ENCODE measurements at places on chromosomes 2 and 18.

GRCh38 chr2:16739778-16740581, 74.3 kb upstream of the CYRIA start:
- no peak overlapping the region for H3K27ac ChIP-seq
- ATAC-seq, result no peak
- H3K36me3 ChIP-seq, result no peaks in the 10 kb centered on the region
- H3K4me1 ChIP-seq, result peaks cover 22% of the 10 kb centered on the region
- no peaks in the 10 kb centered on the region for H3K27me3 ChIP-seq

DNA sequence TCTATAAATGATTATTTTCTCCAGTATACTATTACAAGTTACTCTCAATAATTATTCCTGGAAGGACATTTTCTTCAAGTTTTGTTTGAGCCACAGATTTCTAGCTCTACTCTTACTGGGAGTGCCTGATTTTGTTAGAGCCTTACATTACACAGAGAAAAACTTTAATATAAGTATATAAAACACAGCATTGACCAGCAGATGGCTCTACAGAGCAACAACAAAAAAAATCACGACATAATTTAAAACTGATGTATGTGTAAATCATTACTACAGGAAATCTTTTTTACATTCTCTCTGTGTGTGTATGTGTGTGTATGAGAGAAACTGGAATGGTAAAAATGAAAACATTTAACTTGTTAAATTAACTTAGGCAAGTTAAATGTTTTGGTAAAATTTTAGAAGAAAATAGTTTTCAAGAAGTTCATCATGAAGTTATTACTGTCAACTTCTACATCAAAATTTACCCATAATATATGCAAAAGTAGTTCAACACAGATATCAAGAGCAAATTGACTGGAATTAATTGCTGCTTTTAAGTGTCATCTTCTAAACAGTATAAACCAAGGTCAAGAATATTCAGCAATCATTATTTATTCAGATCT, 103.3 kb downstream of the MDH1 start:
- ATAC-seq, result no peak
- H3K27me3 ChIP-seq, result no peaks in the 10 kb centered on the region
- no peaks in the 10 kb centered on the region for H3K4me1 ChIP-seq
- H3K4me3 ChIP-seq, result no peak overlapping the region
- no peaks in the 10 kb centered on the region for H3K36me3 ChIP-seq
- no peak overlapping the region for H3K27ac ChIP-seq

DNA sequence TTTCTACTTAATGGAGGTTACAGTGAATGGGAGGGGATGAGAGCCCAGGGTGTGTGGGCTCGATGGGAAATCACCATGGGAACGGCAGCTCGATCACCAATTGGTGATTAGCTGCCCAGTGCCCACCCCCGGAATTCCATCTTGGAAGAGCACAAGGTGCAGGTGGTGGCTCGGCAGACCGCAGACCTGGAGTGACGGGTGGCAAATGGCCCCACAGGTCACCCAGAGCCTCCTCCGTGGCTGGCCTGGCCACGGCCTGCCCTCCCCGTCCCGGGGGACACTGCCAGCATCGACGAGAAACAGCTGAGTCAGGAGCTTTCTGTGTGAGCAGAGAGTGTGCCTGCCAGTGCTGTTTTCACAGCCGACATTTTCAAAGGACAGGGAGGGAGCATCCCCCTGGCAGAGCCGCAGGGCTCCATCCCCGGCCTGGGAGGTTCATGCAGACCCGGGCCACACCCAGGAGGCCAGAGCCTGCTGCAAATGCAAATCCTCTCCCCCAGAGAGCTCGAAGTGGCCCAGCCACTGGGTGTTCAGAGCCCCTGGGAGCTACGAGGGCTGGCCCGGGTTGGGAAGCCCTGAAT, 176.4 kb upstream of the MYT1L start:
- no peak overlapping the region for H3K4me3 ChIP-seq
- H3K27me3 ChIP-seq, result no peaks in the 10 kb centered on the region
- no peaks in the 10 kb centered on the region for H3K36me3 ChIP-seq
- no peaks in the 10 kb centered on the region for H3K4me1 ChIP-seq
- ATAC-seq, result no peak

DNA sequence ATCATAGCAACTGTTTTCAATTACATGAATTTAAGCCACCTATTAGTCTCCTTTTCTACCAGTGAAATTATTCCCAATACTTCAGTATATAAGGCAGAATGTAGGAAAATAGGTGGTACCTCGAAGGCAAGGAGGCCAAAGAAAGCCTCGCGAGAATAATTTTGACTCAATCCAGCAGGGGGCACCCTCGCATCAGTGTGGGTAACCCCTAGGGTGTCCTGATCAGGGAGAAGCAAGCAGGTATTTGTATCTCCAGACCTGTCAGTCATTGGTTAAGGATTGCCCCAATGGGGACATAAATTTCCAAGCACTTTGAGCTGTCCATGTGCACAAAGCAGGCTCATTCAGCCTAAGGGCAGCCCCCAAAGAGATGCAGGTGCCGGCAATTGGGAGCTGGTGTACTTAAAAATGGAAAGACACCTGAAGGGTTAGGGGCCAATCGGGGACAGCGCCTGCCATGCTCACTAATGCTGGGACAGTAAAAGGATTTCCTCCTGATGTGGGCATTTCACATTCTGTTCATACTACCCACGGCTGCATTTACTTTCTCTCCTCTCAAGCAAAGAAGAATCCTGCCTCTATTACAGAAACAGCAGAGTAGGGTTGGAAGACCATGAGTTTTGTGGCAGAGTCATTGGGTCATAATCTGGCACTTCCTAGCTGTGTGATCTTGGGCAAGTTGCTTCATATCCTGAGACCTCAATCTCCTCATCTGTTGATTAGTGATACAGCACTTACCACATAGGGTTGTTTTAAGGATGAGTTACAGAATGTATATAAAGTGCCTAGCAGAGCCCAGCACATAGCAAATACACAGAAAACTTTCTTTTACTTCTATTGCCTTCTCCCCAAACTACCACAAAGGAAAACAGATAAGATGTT, 136.1 kb downstream of the ICOS start:
- H3K36me3 ChIP-seq, result no peaks in the 10 kb centered on the region
- H3K27ac ChIP-seq, result no peak overlapping the region
- ATAC-seq, result no peak
- H3K4me3 ChIP-seq, result no peak overlapping the region
- no peaks in the 10 kb centered on the region for H3K4me1 ChIP-seq

DNA sequence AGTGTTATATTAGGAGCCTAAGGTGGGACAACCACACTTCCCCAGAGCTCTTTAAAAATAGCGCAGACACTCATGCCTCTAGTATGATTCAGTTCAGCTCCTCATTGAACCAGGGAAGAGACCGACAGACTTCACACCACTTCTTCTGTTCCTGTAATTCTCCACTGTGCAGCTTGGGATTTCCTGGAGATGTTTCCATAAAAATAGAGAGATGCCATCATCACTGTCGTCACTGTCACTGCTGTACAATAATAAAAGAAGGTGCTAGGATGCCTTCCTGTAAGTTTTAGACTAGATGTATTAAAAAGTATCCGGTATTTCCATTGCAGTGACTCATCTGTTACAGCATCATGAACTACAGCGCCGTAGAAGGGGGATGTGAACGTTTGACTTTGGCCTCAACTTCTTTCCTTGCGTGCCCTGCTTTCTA, 110.9 kb downstream of the FAM210A start:
- peaks cover 11% of the 10 kb centered on the region for H3K36me3 ChIP-seq
- ATAC-seq, result no peak
- H3K4me3 ChIP-seq, result peak overlapping the region; percentile 80
- H3K27me3 ChIP-seq, result no peaks in the 10 kb centered on the region

GRCh38 chr2:148819019-148819585, 55.9 kb upstream of the KIF5C start:
- H3K4me1 ChIP-seq, result peaks cover 27% of the 10 kb centered on the region
- H3K4me3 ChIP-seq, result no peak overlapping the region
- no peak overlapping the region for H3K27ac ChIP-seq

DNA sequence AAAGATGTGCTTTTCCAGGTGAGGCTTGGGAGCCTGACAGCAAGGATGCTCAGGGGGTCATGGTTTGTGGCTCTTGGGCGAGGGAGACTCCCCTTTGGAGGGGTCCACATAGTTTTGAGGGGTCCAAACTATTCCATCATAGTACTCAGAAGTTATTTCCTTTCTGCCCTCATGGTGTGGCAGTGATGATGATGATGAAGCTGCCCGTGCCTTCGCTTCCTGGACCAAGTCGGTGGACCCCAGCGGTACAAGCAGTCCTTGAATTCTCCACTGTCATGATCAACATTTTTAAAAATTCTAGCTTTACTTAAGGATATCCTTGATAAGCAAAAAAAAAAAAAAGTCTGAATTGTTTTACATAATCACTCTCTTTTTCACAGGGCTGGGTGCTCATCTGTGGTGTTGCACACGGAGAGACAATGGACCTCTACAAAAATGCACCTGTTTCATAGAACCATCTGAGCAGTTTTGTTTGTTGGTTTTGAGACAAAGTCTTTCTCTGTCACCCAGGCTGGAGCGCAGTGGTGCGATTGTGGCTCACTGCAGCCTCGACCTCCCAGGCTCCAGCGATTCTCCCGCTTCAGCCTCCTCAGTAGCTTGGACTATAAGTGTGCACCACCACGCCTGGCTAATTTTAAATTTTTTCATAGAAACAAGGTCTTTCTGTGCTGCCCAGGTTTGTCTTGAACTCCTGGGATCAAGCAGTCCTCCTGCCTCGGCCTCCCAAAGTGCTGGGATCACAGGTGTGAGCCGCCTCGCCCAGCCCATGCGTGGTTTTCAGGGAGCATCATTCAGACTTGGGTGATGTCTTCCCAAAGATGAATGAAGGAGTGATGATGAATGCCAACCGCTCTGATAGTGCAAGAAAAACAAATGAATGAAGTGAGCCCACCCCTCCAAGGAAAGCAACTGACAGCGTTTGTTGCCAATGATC, 271.4 kb upstream of the HDAC4 start:
- no peaks in the 10 kb centered on the region for H3K27me3 ChIP-seq
- no peak overlapping the region for H3K4me3 ChIP-seq
- no peak for ATAC-seq
- no peaks in the 10 kb centered on the region for H3K4me1 ChIP-seq
- no peak overlapping the region for H3K27ac ChIP-seq

GRCh38 chr2:204881655-204882054, 336.4 kb downstream of the PARD3B start:
- no peak overlapping the region for H3K27ac ChIP-seq
- H3K36me3 ChIP-seq, result no peaks in the 10 kb centered on the region
- H3K27me3 ChIP-seq, result no peaks in the 10 kb centered on the region

GRCh38 chr2:55518841-55519165, 715 bp upstream of the CFAP36 start:
- no peaks in the 10 kb centered on the region for H3K36me3 ChIP-seq
- peaks cover 16% of the 10 kb centered on the region for H3K4me1 ChIP-seq
- peak overlapping the region; percentile 99 for H3K4me3 ChIP-seq
- no peaks in the 10 kb centered on the region for H3K27me3 ChIP-seq
- ATAC-seq, result peak; percentile 22
- peak overlapping the region; percentile 99 for H3K27ac ChIP-seq

DNA sequence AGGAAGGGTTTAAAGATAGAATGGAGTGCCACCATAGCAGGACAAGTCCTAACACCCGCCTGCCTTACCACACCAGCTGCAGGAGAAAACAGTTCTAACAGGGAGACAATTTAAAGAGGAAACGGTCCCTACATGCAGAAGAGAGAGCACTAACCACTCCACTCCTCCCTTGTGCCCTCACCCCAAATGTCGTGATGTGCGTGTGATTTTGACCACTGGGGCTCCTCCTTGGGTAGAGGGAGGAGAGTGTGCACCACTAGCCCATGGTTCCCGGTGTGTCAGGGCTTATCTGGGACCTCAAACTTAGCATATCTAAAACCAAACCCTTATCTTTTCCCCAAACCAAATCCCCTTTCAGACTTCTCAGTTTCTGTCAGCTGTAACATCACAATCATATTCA, 105.5 kb upstream of the CCDC68 start:
- ATAC-seq, result peak; percentile 95
- H3K27ac ChIP-seq, result peak overlapping the region; percentile 94
- H3K4me1 ChIP-seq, result peaks cover 54% of the 10 kb centered on the region
- H3K27me3 ChIP-seq, result no peaks in the 10 kb centered on the region
- H3K4me3 ChIP-seq, result peak overlapping the region; percentile 62
- peaks cover 39% of the 10 kb centered on the region for H3K36me3 ChIP-seq

DNA sequence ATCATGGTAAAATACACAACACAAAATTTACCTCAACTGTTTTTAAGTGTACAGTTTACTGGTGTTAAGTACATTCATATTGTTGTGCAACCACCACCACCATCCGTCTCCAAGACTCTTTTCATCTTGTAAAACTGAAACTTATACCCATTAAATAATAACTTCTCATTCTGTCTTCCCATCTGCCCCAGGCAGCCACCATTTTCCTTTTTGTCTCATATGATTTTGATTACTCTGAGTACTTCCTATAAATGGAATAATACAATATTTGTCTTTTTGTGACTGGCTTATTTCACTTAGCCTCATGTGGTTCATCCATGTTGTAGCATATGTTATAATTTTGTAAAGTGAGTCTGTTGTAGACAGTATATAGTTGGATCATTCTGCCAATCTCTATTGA, 82.7 kb downstream of the ALMS1 start:
- H3K4me3 ChIP-seq, result no peak overlapping the region
- H3K4me1 ChIP-seq, result no peaks in the 10 kb centered on the region
- ATAC-seq, result no peak

GRCh38 chr2:162581959-162582798, 238.2 kb downstream of the GCA start:
- no peaks in the 10 kb centered on the region for H3K27me3 ChIP-seq
- no peaks in the 10 kb centered on the region for H3K36me3 ChIP-seq
- no peak overlapping the region for H3K4me3 ChIP-seq
- H3K4me1 ChIP-seq, result no peaks in the 10 kb centered on the region
- no peak for ATAC-seq

- no peak overlapping the region for H3K4me3 ChIP-seq
- no peaks in the 10 kb centered on the region for H3K36me3 ChIP-seq
- no peak for ATAC-seq
- H3K4me1 ChIP-seq, result peaks cover 11% of the 10 kb centered on the region
- H3K27me3 ChIP-seq, result peaks cover 30% of the 10 kb centered on the region
These were observed 570.7 kb downstream of the PLCL1 start for GRCh38 chr2:198375083-198375410.
